ENCODE measurements at places on chromosomes 1 and 21.

GRCh38 chr1:23548704-23549143 is 10.6 kb downstream of the ID3 start:
- DNase-seq, result no peak

DNA sequence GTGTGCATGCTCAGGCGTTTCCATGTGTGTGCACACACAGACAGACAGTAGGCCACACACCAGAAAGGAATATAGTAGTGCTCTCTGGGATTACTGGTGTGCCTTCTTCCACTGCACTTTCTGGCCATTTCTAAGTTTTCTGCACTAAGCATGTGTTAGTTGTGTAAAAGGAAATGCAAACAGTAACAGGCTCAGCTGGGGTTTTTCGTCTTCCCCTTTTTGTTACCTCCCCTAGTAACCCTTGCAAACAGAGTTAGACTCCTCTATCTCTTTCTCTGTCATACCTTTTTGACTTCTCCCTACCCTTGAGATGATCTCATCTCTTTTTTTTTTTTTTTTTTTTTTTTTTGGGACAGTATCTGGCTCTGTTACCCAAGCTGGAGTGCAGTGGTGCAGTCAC is 196.3 kb downstream of the SDCCAG8 start:
- DNase-seq, result no peak

GRCh38 chr1:234675572-234675971 is 65.6 kb upstream of the IRF2BP2 start:
- DNase-seq, result no peak

DNA sequence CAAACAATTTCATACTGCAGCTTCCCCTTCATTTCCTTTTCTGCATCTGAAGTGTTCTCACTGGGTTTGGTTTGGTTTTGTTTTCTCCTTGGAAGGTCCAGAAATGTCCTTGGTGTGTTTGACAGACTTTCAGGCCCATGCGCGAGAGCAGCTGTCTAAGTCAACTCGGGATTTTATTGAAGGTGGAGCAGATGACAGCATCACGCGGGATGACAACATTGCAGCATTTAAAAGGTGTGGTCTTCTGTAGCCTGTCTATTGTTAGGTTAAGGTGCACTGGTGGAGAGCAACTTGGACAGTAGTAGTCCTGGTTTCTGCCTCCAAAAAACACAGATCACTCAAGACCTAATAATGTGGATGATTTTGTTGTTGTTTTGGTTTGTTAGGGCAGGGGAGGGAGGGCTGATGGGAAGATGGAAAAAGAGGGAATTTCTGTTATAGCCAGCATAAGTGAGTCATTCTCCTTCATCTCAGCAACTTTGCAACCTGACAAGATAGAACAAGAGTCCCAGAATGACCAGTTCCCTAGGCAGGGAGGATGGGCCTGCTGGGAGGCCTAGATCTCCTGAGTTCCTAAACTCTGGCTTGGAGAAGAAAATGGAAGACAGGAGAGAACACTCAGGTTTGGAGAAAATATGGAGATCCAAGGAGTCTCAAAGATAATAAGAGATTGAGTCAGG is 12.5 kb downstream of the HAO2 start:
- no peak for DNase-seq

- DNase-seq, result no peak
Measured at GRCh38 chr1:246270236-246270635, 236.8 kb downstream of the SMYD3 start.

DNA sequence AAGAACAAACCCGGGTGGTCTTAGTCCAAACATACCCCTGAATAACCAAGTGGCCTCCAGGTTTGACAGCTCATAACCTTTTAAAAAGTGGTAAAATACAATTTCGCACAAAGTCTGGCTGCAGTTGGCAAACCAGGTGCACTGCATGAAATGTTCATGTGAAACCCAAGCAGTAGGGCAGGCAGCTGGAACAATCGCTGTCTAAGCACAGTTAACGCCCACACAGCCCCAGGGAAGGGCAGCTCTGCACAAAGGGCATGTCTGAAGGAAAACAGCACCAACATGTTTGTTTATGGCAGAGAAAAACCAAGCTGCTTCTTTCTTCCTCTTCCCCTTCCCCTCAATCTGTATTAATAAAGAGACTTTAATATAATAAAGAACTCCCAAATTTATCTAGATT is 49.5 kb downstream of the KIAA1614 start:
- DNase-seq, result no peak

DNA sequence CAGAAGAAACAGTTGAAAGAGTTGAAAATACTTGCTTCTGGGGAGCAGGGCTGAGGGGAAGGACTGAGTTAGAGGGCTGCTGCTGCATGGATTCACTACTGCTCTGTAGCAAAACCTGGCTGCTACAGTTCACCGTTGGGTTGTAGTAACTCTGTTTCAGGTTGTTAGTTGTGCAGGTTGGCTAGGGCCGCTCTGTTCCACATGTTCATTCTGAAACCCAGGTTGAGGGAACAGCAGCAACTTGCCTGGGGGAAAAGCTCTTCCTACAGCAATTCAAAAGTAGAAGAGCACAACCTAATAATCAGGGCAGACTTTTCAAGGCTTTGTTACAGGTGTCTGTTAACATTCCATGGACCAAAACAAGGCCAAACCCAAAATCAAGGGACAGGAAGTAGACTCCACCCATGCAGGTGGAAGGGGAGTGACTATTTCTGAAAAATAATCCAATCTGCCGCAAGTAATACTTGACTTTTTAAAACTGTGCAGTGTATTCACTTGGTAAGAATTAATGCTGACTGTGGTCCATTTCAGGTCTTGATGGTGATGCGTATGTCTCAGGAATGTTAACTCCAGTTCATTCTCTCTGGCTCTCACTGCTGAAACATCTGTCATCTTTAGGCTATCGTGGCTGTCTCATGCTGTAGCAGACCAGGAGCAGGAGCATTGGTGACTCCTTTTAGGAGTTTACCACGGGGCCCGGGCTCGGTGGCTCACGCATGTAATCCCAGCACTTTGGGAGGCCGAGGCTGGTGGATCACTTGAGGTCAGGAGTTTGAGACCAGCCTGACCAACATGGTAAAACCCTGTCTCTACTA is 5.1 kb upstream of the PARK7 start:
- DNase-seq, result peak; percentile 70

GRCh38 chr1:241817331-241817792 is 30.6 kb upstream of the EXO1 start:
- DNase-seq, result peak; percentile 38

DNA sequence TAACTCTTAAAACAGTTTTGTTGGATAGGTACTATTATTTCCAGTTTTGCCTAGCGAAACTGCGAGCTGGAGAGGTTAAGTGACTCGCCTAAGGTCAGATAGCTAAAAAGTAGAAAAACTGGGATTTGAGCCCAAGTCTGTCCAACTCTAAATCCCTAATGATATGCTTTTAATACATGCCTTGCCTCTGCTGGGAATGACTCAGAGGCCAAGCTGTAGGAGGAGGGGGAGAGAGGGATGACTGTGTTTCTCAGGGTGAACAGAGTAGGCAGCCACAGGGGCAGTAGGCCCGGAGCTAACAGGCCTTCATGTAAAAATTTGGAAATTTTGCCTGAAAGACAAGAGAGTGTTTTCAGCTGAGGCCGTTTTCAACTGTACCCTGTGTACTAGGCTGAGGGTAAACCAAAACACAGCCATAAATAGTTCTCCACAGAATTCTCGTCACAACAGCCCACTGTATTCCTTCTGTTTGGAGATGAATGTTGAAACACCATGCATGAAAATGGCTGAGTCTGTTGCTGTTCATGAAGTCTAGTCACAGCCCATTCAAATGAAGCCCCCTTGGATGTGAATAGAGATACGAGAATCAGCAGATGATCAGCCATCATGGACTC is 107.5 kb upstream of the HOOK1 start:
- DNase-seq, result peak; percentile 80

DNA sequence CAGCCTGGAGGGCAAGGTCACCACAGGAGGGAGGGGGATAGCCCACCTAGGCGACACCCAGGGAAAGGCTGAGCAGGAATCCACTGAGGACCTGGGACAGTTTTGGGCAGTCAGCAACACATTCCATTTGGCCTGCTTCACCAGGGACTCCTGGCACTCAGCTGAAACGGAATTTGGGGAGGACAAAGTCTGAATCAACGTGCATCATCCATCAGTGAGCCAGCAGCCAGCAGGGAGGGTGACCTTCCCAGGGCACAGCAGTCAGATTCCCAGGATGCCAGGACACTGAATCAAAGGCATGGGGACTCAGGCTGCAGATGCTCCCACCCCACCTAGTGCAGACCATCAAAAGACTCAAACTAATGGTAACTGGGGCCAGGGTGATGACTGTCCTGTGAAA is 4.6 kb downstream of the SH3BP5L start:
- peak; percentile 91 for DNase-seq

GRCh38 chr1:49163031-49163430 is 386.3 kb upstream of the BEND5 start:
- no peak for DNase-seq

Data from AG08396 (cell line).